ENCODE measurements at places on chromosomes 6 and 20.

DNA sequence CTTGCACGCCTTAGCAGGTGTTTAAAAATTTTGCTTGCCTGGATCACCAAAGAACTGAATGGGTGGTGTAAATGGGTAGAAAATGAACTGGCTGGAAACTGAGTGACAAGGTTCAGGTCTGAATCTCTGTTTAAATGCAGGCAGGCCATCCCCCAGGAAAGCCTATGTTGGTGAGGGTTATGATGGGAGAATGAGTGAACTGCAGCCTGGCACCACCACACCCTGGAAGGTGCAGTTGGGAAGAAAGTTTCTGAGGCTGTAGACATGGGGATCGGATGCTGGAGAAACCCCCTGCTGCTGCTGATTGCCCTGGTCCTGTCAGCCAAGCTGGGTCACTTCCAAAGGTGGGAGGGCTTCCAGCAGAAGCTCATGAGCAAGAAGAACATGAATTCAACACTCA lies 519 bp downstream of the CSTL1 start:
- DNase-seq: no peak

GRCh38 chr6:7000825-7001777 lies 106.7 kb upstream of the RREB1 start:
- DNase-seq: no peak

DNA sequence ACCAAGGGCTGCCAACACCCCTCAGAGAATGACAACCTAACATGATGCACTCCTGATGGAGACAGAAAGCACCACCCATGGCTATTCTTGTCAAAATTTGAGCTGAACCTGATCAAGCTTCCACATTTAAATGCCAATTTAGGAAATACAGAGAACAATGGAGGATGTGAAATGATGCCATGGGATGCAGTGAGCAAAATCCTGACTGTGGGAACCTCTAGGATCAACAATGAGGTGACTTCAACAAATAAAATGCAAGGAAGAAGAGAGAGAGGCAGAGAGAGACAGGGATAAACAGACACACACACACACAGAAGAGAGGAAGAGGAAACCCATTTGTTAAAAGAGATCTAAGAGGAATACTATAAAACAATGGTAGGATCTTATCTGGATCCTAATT lies 119.6 kb upstream of the NUP153 start:
- no peak for DNase-seq

DNA sequence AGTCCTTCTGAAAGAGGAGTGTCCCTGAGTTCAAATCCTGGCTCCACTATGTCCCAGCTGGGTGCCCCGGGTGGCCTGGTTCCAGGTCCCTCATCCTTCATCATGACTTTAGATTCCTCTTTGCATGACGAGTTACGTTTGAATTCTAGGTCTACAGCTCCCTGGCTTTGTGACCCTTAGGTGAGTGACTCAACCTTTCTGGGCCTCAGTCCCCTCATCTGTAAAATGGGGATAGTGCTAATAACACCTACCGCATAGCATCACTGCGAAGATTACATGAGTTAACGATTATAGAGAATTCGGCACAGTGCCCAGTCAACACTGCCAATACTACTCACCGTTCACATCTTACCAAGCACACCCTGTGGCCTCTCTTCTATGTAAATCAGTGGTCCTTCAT lies 39.4 kb downstream of the RSPO4 start:
- DNase-seq: no peak

GRCh38 chr6:125054331-125054730 lies 92.1 kb downstream of the RNF217 start:
- DNase-seq: no peak

Measured in activated CD8-positive, alpha-beta memory T cell treated with anti-CD3 and anti-CD28 coated beads for 1 hour (primary cell).